ENCODE measurements at places on chromosomes 6 and 20.

- DNase-seq = no peak
Observed at GRCh38 chr6:3789018-3789895, 37.7 kb upstream of the PXDC1 start.

DNA sequence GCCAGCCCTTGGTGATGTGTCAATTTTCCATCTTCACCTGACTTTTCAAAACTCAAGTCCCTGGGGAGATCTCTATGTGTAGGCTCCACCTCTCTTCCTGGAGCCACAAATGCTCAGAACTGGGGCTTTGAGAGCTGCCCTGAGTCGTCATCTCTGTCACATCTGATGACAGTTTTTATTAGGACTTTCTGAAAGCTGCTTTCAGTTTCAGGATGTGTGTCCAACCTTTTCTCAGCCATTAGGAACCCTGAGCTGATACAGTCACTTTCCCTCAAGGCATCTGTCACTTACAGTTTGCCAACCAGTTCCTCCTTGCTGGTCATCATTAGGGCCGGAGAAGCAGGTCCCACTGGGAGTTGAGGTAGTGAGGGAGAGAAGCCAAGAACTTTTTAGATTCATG, 365.9 kb upstream of the CHD6 start:
- no peak for DNase-seq

- DNase-seq = no peak
Observed at GRCh38 chr20:46688151-46689081, 828 bp downstream of the TP53RK start.

DNA sequence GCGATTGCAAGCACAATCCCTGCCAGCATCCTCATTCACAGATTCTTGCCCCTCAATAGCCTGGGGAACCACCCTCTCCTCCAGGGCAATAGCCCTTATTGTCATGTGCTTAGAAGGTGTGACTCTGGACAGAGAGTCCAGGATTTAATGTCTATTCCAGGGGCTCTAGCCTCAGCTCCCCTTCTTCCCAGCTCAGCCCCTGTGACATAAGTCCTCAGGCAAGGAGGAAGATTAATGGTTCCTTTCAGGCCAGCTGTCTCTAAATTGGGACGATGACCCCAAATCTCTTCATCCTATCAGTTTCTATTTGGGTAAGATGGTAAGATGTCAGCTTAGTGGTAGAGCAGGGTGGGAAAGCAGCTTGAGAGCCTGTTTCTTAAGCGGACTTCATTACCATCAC, 8.1 kb downstream of the LRFN2 start:
- DNase-seq = no peak

- no peak for DNase-seq
Observed at GRCh38 chr6:161254126-161254463, 19.8 kb downstream of the AGPAT4 start.

DNA sequence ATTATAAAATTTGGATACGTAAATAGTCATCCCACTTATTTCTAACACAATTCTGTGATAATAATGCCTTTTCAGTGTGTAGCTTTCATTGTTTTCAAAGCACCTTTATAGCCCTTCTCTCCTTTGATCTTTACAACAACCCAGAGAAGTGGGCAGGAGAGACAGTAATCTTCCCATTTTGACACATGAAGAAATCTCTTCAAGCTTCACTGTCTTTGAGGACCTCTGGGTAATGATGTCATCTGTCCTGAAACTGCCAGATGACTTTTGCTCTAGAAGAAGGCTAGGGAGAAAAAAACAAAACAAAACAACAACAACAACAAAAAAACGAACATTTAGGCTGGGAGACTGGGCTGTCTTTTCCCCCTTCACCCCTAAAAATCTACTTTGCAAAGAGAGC, 203.0 kb downstream of the KCNQ5 start:
- DNase-seq = no peak

DNA sequence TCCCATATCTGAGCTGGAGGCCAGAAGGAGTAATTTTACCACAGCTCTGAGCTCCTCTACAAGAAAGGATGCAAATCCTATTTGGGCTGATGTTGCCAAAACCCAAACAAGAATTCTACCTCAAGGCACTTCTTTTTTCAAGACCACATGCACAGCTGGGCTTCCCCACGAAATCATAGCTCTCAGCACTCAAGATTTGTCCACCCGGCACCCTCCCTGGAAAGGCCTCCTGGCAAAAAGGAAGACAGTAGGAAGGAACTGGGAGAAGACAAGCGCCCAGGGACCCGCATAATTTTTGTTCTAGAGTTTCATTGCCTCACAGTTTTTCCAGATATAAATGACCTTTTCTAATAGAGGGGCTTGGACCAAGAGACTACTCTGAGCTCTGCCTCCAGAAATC, 90.5 kb downstream of the BANF2 start:
- DNase-seq = no peak

DNA sequence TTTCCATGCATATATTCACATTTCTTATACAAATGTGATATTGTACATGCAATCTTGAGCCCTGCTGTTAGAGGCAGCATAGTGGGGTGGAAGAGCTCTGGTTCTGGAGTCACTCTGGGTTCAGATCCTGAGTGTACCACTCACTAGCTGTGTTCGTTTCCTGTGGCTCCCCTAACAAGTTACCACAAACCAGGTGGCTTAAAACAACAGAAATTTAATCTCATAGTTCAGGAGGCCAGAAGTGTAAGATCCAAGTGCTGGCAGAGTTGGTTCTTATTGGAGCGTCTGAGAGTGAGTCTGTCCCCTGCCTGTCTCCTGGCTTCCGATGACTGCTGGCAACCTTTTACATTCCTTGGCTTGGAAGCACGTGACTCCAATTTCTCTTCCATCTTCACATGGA, 115.6 kb downstream of the MAP3K7 start:
- no peak for DNase-seq

- DNase-seq = no peak
Observed at GRCh38 chr6:146909376-146909775, 294.8 kb upstream of the STXBP5 start.

- DNase-seq = no peak
Observed at GRCh38 chr6:137851669-137852068, 15.4 kb upstream of the TNFAIP3 start.

DNA sequence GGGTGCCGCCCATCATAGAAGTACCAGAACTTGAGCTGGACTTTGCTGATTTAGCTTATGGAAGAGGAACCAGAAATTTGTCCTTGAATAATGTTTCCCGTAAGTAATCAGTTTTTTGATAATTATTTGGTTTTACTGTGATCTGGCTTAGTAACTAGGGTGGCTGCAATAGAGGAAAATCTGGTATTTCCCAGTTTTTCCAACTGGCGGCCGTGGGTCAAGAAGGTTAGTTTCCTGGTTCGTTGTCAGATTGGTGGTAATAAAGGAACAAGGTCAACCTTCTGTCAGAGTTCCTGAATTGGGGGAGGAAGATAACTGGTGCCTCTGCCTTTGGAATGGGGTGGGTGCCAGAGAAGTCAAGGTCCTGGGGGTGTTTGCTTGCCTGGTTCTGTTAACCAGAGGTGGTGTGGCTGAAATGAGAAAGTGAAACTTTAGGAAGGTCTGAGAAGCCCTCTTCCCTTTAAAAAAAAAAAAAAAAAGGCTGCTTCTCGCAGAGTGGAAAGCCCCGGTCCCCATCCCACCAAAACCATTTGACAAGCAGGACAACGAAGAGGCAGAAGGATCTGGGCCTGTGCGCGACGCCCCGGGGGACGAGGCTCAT, at the start of gene CALHM6:
CALHM6 (plus strand) TSS at position 45 of the 601 bp plus-strand sequence; CDS start at position 600, 555 bp downstream.
- DNase-seq = no peak

DNA sequence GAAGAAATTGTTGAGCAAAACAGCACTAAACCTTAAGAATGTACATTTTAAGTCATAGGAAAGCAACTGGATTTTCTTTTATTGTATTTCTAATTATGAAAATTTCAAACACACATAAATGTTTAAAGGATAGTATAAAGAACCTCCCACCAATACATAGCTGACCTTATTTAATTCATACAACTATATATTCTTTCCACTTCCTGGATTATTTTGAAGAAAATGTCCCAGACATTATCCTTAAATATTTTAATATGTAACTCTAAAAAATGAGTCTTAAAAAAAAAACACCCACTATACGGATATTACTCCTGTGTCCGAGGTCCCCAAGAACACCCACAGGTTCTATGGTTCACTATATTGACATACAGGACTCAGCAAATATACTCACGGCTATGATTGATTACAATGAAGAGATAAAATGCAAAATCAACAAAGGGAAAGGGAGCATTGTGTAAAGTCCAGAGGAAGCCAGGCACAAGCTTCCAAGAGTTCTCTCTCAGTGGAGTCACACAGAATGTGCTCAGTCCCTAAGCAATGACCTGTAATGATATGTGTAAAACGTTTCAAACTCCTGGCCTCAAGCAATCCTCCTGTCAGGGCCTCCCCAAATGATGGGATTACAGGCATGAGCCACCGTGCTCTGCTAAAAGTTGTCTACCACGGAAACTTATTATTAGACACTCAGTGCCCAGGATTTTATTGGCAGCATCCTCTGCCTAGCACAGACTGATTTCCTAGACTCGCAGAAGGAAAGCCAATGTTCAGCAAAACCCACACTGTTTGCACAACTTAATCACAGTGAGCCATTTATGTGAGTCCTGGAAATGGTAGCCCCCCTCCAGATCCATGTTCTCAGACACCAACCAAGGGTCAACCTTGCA, 23.2 kb downstream of the GLYATL3 start:
- DNase-seq = no peak
